Iris pigment epithelial cell (primary cell): ENCODE measurements at places on chromosomes 12 and 14.

DNA sequence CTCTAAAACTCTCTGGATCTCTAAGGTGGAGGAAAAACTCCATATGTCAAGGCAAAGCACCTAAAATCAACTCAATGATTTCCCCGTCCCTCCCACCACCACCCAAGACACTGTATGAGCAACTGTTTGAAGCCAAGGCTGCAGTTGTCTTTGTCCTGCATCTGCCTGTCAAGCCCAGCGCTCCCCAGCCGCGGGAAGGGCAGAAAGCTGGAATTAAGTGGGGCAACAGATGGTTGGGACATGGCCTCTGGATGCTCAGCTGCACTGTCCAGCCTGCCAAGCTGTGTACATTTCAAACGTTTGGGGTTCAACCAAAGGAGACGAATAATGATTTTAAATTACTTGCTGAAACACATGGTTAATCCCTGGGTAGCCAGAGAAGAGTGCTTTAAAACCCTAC, 42.2 kb upstream of the PTGR2 start:
- no peak for DNase-seq

GRCh38 chr12:41950455-41950854, 194.2 kb downstream of the GXYLT1 start:
- DNase-seq = no peak

GRCh38 chr12:132393245-132393795, 63.9 kb upstream of the GALNT9 start:
- peak; percentile 5 for DNase-seq

GRCh38 chr12:131356485-131357184, 354.3 kb upstream of the SFSWAP start:
- no peak for DNase-seq

GRCh38 chr14:52922656-52923055, 28.2 kb downstream of the FERMT2 start:
- peak; percentile 80 for DNase-seq

DNA sequence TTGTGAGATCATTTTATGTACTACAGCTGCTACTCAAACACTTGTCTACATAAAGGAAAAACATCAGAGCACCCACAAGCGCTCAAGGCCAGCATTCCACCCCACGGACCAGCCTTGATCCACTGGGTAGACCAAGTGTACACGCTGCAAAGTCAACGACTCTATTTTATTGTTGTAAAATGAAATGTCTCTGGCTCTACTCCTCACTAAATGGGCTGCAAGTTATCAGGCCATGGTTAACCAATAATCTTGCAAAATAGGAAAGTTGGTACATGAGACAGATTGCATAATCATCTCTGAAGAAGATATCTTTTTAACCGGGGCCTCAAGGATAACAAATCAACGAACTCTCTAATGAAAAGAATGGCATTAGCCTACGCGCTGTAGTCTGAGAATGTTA, 69.9 kb upstream of the FOXN3 start:
- DNase-seq = peak; percentile 36

- DNase-seq = peak; percentile 28
Measured at GRCh38 chr12:4421590-4422031, 24.0 kb downstream of the FGF6 start.

- DNase-seq = peak; percentile 77
Measured at GRCh38 chr12:50985322-50985721, 33.0 kb downstream of the HIGD1C start.

GRCh38 chr14:89625244-89625713, 208.2 kb upstream of the FOXN3 start:
- DNase-seq = no peak

DNA sequence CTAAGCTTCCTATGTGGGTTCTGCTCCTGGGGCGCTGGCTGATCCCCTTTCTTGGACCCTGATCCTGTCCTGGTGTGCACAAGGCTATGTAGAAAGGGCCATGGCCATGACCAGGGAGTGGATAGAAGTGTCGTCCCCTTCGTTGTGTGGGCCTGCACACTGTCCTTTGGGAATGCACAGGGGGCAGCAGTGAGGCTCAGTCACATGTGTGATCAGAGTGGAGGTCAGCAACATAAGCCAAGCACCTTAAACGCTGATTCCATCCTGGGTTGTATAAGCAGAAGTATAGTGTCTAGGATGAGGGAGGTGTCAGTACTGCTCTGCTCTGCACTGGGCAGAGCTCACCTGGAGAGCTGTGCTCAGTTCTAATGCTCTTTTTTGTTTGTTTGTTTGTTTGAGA, 48.4 kb downstream of the ESRRB start:
- no peak for DNase-seq

DNA sequence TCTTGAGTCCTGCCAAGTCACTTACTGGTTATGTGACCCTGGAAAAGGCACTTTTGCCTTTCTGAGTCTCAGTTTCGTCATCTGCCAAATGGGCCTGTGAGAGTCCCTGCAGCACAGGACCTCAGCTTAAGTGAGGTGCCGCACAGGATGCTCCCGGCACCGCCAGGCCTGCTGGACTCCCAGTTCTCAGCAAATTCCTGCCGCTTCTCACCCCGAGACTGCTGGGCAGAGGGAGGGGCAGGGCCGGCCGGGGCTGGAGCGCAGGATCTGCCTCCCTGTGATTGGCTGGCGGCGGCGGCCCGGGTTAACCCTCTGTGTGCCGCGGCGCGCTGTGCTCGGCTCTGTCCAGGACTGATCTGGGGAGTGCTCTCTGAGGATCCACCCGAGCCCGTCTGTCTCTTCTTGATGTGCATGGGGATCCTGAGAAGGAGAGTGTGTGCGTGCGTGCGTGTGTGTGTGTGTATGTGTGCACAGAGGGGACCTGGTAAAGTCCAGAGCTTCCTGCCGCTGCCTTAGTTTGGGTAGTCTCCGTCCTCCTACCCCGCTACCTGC, 8.6 kb downstream of the SETD1B start:
- DNase-seq = peak; percentile 83

GRCh38 chr14:69043596-69044260, 64.6 kb upstream of the ACTN1 start:
- peak; percentile 72 for DNase-seq

GRCh38 chr14:71372411-71372838, 465.2 kb downstream of the PCNX1 start:
- peak; percentile 97 for DNase-seq

DNA sequence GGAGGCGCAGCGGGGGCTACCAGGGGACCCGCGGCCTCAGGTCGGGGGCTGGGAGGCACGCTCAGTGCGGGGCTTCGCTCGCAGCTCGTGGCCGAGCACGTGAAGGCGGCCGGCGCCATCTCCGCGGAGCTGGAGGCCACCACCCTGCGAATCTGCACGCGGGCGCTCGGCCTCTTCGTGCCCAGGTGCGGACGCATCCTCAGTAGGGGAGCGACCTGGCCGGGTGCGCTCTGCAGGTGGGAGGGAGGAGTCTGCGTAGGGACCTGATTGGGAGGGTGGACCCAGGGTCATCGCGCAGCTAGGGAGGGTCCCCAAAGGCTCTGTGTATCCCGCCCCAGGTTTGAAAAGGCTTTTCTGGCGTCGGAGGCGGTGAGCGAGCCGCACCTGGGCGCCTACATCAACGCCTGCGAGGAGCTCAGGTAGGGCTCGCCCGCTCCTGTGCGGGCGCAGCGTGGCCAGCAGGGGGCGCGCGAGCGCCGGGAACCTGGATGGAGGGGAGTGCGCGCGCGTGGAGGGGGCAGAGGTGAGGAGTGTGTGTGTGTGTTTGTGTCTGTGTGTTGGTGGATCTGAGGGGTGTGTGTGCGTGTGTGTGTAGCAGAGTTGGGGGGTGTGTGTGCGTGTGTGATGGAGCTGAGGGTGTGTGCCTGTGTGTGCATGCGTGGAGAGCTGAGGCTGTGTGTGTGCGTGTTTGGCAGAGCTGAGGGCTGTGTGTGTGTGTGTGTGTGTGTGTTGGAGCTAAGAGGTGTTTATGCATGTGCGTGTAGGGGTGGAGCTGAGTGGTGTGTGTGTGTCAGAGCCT, 10.3 kb downstream of the EXOC3L4 start:
- DNase-seq = peak; percentile 42

GRCh38 chr12:114703060-114703493, 19.1 kb upstream of the TBX3 start:
- no peak for DNase-seq

GRCh38 chr12:109767456-109767855, 53.8 kb downstream of the FAM222A start:
- no peak for DNase-seq

DNA sequence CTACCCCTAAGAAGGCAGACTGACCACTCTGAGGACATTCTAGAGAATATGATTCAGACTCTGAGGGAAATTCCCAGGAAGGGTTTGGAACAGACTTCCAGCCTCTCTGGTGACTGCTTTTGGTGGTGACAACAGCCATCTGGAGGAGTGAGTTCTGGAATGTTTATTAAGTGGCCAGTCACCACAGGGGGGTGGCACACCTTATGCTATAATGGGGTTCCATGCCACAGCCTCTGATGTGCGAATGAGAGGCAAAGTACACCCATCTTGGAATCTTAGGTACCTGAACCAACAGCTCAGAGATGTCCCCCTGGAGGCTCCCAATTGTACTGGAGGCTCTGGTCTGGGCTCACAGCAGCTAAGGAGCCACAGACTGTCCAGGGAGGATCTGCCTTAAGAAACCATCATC, 9.5 kb upstream of the TINF2 start:
- DNase-seq = peak; percentile 33

GRCh38 chr14:43123544-43123943, 1383.5 kb downstream of the FSCB start:
- no peak for DNase-seq

DNA sequence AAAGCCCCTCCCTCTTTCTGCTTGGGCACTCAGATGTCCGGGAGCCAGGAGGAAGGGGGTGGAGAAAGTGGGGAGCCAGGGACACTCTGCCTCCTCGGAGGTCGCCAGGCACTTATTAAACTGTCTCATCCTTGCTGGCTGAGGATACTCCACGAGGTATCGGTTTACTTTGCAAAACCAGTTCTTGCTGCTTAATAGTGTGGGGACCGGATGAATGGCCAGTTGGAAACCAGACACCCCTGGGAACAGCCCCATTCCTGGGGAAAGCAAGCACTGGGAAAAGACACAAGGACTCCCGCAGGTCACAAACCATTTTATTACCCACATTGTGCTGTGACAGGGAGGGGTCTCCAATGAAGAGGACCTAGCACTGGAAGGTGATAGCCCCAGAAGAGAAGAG, 34.2 kb downstream of the CCDC88C start:
- DNase-seq = peak; percentile 22

GRCh38 chr14:34713122-34713680, 1.2 kb downstream of the CFL2 start:
- DNase-seq = no peak

- DNase-seq = no peak
Measured at GRCh38 chr12:59398164-59398563, 197.7 kb upstream of the SLC16A7 start.

- DNase-seq = peak; percentile 23
Measured at GRCh38 chr12:92485351-92486348, 217.1 kb upstream of the PLEKHG7 start.

- peak; percentile 59 for DNase-seq
Measured at GRCh38 chr12:130335517-130336392, 1.9 kb upstream of the PIWIL1 start.
